ENCODE measurements at places on chromosomes 7 and 10. TPM values are rescaled to one million over a fixed set of nuclear protein-coding genes. Genes with fewer than 3 reads are reported as not detected.

DNA sequence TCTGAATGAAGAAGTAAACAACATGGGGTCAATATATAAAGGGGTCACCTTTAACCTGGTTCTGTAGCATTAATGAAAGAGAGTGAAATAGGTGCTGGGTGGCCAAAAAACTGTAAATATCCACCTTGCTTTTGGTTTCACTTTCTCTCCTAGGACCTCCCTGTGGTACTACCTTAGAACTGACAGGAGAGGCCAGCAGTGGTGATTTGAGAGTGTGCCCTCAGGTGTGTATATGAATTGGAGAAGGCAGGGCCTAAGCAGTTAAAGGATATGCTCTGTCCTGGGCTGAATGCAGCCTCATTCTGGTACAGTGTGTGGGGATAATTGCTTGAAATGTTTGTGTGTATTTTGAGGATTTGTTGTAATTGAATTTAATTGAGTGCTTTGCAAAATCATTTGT is 62.0 kb downstream of the BBS9 start:
- no peak for DNase-seq

GRCh38 chr10:105981679-105982078 is 1182.8 kb downstream of the SORCS1 start:
- DNase-seq = no peak

DNA sequence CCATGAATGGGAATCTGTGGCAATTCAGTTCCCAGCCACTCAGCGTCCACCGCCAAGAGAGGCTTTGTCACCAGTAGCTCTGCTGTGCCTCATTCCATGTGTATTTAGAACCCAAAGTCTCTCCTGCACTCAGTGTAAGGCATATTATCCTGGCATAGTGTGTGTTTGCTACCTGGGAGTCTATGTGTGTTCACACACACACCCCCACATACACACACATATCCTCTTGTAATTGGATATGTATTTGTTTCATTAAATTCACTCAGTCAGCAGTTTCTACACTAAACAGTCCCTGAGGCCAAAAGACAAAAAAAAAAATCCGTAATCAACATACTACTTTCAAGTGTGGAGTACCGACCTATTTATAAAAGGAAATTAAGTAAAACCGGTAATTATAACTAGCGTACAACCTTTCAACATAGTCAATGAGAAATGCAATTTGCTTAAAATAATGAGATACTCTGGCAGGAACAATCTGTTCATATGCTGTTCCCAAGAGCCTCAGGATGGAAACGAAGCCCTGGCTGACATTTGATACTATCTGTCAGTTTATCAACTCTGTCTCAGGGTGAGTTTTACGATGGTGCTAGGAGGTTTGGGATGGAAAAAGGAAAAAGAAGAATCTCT is 425.8 kb upstream of the CELF2 start:
- no peak for DNase-seq

DNA sequence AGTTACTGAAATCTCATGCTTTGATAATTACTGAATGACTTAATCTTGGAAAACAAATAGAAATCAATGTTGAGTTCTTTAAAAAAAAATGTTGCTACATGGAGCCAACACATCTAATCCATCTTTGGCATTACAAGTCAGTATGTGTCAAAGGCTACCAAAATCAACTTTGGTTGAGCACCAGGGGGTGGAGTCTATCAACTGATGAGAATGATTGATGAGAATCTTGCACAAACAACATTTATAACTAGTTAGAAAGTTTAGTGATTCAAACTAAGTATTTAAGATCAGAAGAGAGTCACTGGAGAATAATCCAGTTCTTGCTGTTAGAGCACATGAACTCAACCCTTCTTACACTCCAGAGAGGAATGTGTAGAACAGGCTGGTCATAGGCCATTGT is 70.5 kb upstream of the LRRC17 start:
- DNase-seq = no peak

- no peak for DNase-seq
Observed at GRCh38 chr10:111885919-111886318, 297.6 kb downstream of the GPAM start.

DNA sequence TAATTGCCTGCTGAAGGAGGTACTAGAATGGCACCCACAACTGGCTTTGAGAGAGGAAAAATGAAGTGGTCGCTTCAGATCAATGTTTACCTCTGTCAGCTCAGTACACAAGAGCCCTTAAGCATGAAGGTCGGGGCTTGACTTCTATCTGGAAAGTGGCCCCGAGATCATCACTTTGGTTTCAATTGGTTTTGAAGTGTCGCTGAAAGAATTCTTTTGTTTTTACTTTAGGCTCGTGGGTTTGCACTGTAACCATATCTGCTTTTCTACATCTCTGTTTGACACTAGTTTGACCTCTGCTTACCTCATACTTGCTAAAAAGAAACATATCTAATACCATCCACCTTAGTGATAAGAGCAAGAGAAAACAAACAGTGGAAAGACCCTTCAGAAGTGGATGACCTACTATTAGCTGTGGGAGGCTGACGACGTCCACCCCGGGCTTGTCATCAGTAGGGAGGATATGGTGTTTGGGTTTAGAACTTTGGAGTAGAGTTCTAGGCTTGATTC is 361.8 kb downstream of the GATA3 start:
- no peak for DNase-seq

Gene SKIDA1
- total RNA-seq = 0.60 TPM

Gene GPNMB
- 1.1 TPM for total RNA-seq

DNA sequence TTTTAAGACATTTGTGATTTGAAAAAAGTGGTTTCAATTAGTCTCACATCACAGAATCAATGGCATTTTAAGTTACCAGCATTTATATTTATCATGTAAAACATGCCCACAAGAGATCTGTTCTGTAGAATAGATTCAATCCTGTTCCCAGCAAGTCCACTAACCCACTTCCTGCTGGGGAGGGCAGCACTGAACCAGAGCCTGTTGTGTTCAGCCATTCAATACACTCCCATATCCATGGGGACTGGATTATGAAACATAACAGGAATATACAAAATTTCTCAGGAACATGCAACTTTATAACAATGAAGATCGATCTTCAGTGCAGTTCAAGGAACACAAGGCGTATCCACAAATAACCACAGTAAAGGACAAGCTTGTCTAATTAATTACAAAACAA is 24.4 kb upstream of the ANK3 start:
- no peak for DNase-seq

DNA sequence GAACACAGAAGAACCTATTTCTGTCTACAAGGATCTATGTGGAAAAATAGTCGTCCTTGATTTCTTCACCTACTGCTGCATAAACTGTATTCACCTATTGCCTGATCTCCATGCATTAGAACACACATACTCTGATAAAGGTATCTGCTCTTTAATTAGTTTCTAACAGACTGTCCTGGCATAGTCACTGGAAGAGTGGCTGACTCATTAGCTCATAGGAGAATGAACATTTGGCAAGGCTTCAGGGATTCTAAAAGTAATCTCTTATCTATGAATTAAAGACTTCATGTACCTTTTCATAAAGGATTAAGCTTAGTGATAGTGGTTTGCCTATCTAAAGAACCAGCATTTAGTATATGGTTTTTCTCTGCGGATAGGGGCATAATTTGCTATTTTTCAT is 4.1 kb downstream of the NHLRC2 start:
- DNase-seq = no peak

Gene JAKMIP3
- total RNA-seq = 0.05 TPM

DNA sequence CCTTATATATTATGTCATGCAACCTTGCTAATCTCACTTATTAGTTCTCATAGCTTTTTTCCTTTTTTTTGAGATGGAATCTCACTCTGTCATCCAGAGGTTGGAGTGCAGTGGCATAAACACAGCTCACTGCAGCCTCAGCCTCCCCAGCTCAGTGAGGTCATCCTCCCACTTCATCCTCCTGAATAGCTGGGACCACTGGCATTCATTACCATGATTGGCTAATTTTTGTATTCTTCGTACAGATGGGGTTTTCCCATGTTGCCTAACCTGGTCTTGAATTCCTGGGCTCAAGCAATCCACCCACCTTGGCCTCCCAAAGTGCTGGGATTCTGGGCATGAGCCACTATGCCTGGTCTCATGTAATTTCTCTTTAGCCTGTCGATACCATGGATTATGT is 89.1 kb upstream of the TRIM24 start:
- DNase-seq = no peak

GRCh38 chr10:131786756-131787605 is 113.8 kb upstream of the PPP2R2D start:
- no peak for DNase-seq

DNA sequence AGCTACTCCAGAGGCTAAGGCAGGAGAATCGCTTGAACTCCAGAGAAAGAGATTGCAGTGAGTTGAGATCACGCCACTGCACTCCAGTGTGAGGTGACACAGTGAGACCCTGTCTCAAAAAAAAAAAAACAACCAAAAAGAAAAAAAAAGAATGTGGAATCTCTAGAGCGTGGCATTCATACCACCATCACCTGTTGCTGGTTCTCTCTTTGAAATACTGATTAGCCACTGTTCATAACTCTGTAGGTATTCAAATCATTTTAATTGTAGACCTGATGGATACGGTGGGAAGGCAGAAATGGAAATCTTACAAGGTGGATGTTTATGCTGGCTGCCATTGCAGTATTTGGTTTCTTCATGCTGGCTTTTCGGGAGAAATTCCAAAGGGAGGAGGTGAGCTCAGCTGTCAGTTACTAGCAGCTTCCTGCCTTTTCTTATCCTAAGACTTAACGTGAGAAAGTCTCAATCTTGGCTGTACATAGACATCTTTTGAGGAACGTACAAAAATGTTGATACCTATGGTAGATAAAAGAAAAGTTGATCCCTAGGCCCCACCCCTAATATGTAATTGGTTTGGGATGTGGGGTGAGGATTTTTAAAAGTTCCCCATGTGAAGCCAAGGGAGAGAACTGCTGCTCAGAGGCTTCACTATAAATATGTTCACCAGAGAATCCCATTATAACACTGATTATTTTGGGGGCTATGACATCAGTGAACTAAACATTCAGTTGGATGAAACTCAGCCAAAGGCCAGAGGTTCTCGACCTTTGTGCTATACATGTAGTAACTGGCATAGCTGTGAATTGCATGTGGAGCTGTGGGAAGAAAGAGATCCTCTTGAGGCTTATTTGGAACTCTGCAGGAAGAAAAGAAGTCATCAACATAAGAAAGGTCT is 26.9 kb upstream of the MKLN1 start:
- no peak for DNase-seq

DNA sequence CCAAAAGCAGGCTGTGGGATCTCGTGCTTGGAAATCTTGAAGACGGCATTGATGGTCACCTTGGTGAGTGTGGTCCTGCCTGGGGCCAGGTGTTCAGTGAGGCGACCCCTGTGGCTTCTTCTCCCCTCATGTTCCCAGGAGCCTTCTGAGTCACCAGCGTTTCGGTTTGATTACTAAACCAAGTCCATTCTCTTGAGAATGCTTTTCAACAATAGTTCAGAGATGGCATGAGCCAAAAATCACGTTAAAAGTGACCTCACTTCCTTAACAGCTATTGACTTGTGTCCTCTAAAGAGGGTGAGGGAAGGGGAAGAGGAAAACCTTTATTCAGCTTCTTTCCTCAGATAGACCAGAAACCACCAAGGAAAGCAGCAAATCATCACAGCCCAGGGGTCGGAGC is 315.2 kb downstream of the GATA3 start:
- DNase-seq = no peak

DNA sequence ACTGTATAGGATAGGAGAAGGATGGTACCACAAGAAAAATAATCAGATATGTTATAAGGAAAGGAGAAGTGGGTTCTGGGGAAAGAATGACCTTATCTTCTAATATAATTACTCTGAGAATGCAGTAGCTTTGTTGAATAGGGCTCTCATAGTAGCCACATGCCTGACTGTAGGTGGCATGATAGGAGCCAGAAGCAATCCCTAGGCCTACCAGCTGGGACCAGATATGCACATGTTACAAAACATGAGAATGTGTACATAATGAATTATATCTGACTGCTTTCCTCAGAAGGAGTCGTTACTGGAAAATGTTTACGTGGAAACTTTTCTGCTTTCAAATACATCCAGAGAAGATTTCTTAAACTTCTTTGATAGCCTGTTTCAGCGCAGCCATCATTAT is 53.2 kb upstream of the FAM3C start:
- no peak for DNase-seq

DNA sequence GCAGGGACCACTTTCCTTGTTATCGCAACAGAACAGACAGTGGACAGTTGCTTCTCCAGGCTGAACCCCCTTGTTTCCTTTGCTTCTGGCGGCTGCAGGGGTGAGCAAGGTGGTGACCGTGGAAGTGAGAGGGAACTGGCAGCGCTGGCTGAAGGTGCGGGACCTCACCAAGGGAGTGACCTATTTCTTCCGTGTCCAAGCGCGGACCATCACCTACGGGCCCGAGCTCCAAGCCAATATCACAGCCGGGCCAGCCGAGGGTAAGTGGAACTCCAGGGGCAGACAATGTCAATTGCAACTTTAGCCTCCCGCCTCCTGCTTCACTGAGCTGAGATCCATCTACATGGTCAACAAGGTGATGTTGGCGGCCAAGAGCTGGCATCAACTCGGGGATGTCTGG is 462.1 kb upstream of the FOXK1 start:
- DNase-seq = no peak

Gene CRHR2
- total RNA-seq = not detected

Gene ADCY1
- total RNA-seq = not detected

Gene MRC1
- 0.15 TPM for total RNA-seq

DNA sequence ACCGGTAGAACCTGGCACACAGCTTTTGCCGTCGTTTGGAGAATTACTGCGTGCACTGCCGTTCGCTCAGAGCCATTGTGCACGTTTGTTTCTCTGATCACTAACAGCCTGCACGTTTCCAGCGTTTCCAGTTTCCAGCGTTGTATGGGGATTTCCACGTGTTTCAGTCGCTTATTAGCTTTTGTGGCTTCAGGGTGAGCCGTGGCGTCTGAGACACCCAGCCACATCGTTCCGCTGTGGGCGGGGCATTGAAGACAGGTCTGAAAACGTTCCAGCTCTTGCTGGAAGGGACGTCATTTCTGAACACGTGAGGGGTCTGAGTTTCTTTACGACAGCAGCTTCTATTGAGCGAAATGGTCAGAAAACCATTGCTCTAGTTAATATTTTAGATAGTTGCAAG is 164.8 kb downstream of the DNAJB6 start:
- no peak for DNase-seq

DNA sequence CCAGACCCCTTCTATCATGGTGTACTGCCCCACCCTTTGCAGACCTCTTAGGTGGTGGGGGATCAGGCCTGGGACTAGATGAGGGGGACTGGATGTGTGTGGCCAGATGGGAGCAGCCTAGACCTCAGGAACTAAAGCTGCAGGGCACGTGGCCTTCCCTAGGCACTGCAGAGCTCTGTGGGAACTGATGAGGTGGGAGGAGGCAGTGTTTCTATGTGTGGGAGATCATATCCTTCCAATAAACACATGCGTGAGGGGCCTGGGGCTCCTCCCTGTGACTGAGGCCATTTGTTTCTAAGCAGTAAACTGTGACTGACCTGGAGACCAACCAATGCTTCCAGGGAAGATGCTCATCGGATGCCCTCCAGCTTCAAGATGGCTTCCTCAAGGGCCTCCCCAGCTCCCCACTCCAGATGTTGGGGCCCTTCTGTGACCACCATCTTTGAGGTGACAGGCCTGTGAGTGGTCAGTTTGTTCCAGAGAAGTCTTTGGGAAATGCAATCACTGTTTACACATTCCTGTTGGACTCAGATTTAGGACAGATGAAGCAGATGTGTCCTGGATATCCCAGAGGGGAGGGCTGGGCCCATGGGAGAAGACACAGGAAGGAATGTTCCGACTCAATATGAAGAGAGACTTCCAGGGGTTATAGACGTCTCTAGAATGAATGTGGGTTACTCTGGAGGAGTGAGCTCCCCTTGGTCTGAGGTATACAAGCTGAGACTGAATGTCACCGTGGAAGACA is 23.6 kb upstream of the ZCCHC24 start:
- no peak for DNase-seq

GRCh38 chr7:36261019-36261754 is 108.1 kb downstream of the EEPD1 start:
- DNase-seq = no peak

GRCh38 chr10:66301078-66301477 is 624.8 kb upstream of the LRRTM3 start:
- no peak for DNase-seq

Measured in activated B cell treated with CpG ODN at 0.5 μM for 24 hours (primary cell).